ENCODE measurements at places on chromosomes 1 and 21.

DNA sequence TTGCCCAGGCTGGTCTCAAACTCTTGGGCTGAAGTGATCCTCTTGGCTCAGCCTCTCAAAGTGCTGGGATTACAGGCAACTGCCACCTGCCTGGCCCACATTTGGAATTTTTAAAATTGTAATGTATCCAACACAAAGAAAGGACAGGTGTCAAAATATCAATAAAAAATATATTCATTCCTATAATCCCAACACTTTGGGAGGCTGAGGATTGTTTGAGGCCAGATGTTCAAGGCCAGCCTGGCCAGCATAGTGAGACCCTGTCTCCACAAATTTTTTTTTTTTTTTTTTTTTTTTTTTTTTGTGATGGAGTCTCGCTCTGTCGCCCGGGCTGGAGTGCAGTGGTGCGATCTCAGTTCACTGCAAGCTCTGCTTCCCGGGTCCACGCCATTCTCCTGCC is 10.0 kb downstream of the HES2 start:
- no peak for DNase-seq

DNA sequence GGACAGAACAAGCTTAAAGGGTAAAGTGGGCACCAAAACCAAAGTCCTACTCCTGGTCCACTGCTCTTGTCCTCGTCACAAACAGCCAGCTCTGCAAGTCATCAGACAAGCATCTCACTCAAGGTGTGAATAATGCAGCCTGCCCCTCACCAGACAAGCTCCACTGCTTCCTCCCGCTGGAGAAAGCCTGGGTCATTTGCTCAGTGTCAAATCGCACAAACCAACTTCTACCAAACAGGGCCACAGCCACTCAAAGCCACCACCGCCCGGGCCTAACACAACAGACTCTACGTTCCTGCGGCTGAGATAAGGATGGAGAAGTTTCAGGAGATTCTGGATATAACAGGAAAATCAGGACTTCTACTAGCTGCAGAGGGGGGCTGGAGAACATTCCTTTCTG is 3.3 kb downstream of the SSBP3 start:
- DNase-seq = no peak

- no peak for DNase-seq
These were observed 4.7 kb downstream of the GPR3 start for GRCh38 chr1:27397110-27397509.

- no peak for DNase-seq
These were observed 80.3 kb downstream of the NME7 start for GRCh38 chr1:169287280-169287679.

DNA sequence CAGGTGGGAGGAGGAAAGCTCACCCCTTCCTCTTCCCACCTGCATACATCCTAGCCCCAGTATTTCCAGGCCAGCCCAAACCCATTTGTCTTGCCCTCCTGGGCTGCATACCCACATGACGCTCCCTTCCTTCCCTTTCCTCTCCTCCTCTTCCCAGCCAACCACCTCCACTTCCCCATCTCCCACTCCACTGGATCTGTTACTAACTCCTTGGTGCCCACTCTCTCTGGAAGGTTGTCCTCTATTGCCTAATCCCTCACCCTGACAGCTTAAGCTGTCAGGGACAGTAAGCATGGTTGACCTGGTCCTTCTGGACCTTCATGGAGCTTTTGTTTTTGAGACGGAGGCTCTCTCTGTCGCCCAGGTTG is 23.0 kb upstream of the SYNC start:
- no peak for DNase-seq

DNA sequence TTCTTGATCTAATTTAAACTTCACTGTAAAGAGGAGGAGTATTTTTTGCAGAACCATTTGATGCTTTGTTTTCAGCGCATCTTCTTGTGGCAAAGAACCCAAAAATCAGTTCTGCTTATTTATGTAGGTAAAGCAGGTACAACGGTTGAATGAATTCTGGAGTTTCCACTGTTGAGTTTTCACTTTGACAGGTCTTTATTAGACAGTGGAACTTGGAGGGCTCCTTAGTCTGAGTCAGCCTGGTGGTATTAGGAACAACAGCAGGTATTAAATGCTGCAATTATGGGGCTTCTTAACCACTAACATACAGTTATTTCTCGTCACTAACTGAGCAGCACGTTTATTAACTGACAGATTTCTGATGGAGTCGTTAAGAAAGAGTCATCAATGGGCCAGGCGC is 1.2 kb downstream of the LRIG2 start:
- DNase-seq = no peak
